ENCODE measurements at places on chromosomes 13 and 19.

DNA sequence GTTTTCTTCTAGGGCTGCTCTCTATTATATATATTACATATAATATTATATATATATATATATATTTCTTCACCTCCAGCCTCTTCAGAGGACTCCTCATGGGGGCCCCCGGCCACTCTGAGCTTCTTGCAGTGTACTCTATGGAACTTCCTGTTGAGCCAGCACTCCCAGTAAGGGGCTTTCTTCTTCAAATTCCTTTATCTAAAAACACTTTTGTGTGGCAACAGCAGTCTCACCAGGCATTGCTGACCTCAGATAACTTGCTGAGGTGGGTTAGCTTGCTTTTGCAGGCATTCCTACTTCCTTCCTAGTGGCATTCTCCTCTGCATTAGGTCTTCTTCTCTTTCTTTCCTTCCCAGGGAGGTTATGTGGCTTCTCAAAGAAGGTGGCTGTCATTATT, 381.5 kb downstream of the MYO16 start:
- no peak for DNase-seq

- no peak for DNase-seq
These were observed 10.4 kb downstream of the GPR180 start for GRCh38 chr13:94612050-94612449.

DNA sequence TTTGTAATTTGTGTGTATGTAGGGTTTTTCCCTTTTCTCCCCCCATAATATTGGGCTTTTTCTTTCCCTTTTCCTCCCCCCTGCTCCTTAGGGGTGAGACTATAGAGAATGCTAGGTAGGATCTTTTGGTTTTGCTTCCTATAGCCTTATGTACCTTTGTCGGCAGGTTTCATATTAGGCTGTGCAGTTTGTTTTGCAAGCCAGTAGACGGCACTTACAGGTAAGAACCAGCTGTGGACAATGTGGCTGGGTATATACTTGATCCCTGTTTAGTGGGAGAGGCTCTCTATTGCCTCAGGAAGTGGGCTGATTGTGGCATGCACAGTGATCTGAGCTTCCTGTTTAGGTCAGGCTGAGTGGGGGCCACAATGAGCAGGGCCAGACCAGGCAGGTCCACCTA, 359.2 kb upstream of the OBI1 start:
- DNase-seq, result no peak

- no peak for DNase-seq
These were observed 42.9 kb downstream of the LRCH1 start for GRCh38 chr13:46595885-46596275.

DNA sequence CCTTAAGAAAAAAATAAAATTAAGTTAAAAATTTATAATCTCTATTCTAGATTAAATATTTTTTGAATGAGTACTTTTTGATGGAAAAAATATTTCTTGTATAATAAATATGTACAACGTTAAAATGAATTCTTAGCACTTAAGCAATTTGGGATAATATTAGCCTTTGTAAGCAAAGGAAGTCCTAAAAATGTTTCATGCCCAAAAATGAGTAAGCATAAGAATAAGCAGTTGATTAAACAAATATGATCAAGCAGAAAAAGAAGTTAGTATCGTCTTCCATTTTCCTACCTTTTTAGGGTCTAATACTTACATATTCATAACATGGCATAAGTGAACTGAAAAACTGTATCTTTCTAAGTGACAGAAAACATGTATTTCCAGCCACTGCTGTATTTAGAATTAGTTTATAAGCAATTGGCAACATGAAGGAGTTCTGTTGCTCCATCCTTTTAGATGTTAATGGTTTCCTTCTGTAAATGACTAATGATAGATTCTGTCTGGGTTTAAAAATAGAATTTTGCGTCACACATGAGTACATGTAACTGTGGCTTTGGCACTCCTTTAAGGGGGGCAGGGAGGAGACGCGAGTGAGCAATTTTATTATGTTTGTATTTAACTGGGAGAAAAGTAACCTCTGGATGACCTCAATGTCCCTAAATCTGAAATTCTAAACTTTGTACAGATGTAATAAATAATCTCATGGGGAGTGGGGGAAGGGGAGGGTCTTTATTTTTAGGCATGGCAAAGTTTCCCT, 237.4 kb downstream of the RGCC start:
- DNase-seq, result no peak

GRCh38 chr19:3516675-3517207, 10.6 kb downstream of the FZR1 start:
- DNase-seq, result peak; percentile 16

- no peak for DNase-seq
These were observed 51.4 kb upstream of the SGCG start for GRCh38 chr13:23129331-23129730.

- no peak for DNase-seq
These were observed 31.3 kb downstream of the KCTD12 start for GRCh38 chr13:76854894-76855293.

- DNase-seq, result no peak
These were observed 409.0 kb downstream of the COG6 start for GRCh38 chr13:40064154-40065097.

GRCh38 chr19:34994286-34994642, 5.9 kb upstream of the GRAMD1A start:
- DNase-seq, result no peak

DNA sequence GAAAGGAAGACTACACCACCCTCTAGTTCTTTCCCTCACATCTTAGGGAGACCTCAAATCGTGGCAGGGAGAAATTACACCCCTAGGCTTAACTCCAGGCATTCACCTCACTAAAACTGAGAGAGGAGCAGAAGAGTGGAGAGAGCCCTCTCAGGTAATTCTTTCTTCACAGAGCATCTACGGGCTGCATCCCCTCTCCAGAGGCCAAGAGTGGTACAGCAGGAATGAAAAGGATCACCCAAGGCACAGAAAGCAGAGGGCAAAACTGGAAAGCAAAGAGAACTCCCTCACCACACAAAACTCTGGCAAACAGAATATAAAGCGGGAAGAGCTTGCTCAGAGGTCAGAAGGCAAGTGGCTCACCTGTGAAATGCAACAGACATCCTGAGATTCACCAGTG, 661.2 kb downstream of the TBC1D4 start:
- no peak for DNase-seq

DNA sequence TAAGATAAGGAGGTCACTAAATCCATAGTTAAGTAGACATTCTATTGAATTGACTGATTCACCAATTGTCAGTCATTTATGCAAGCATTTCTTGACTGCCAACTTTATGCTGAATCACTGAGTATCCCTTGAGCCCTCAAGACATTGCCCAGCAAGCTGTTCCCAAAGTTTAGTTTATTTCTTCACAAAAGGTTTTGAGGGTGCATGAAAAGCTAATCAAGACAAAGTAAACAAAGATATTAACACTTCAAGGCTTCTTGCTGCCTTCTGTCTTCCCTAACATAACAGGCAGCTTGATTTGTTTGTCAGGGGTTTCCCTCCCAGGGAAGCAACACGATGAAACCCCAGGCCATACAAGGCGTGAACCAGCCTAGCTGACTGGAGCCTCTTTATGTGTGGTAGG, 374.4 kb downstream of the SPRY2 start:
- DNase-seq, result no peak

- no peak for DNase-seq
These were observed 3.4 kb downstream of the PRR36 start for GRCh38 chr19:7870571-7871436.

DNA sequence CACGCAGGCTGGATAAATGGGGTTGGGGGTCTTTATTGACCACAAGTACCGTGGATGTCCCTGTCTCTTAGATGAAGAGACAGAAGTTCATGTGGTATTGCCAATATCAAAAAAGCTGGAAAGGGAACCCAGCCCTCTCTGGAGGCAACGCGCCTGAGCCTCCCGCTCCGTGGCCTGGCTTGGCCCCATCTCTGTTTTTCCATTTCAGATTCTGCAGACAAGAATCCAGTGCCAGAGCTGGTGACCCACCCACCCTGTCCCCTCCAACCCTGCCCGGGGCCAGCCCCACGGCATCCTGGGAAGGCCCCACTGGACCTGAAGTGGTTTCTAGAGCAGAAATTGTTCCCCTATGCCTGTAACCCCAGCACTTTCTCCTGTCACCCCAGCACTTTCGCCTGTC, 57.7 kb downstream of the PTPRS start:
- DNase-seq, result no peak

DNA sequence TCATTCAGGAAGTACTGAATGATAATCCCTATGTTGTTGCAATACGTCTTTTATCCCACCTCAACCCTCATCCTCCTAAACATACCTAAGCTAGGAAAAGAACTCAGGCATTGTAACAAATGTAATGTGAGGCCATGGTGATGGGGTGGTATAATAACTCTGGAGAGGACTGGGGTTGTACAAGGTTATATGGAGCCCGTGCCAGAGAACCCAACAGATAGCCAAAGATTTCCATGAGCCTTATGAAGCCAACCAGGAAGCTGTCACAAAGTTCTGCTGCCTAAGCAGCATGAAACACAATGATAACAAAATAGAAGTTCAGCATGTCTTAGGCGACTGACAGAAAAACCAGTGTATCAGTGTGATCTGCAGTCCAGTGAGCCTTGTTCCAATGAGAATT, 394.1 kb upstream of the NBEA start:
- DNase-seq, result no peak

- no peak for DNase-seq
These were observed 70.2 kb downstream of the COL4A2 start for GRCh38 chr13:110377178-110377825.

DNA sequence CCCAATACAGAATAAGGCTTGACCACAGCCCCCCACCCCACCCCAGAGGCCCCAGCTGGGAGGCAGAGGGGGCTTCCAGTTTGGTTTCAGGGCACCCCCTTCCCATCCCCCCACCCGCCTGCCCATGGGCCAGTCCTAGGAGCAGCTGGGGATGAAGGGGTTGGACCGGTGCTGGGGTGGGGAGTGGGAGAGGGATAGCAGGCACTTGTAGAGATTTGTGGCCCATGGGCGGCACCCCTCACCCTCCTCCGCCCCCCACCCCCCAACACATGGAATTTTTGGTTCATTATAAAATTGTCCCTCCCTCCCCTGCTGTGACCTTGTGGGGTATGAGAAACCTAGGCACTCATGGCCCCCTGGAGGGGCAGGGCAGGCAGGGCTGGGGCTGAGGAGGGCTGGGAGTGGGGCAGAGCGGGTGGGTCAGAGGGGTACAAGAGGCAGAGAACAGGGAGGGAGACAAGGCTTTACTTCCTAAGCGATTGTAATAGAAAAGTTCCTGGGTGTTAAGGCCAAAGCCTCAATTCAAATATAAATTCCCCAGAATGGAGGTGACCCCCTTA, 5.3 kb upstream of the GSK3A start:
- DNase-seq, result no peak

GRCh38 chr19:14354445-14354844, 26.8 kb upstream of the ADGRE5 start:
- no peak for DNase-seq

DNA sequence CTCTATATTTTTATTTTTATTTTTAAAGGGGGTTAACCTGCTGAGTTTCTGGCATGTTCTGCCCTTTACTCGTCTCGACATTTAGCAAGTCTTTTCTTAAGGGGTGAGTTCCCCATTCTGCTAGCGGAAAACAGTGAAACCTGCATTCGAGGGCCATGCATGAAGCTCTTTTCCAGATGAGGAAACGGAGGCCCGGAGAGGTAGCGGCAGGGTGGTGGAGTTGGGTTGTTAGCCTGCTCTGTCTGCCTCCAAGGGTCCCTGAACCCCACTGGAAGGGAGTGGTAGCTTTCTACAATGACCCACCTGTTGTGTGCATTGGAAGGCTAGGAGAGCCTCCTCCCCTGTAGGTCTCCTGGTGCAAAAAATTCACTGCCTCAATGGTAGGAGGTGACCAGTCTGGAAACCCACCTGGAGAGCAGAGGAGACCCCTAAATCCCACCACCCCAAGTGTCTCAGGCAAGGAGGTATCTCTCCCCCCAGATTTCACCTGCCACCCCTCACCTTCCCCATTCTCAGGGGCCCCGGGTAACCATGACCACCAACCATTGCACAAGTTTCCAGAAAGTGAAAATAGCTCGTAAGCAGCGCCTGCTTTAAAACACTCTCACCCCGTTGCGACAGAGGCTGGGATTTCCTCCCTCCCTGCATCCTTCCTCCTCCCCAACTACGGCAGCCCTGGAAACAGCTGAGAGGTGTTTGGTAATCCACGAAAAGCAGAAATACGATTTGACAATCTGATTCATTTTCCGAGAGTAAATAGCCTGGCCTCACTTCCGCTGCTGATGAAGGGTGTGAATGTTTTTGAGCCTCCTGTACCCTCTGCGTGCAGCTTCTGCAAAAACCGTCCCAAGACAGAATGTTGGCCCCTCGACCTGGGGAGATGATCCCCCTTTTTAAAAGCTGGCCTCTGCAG, 3.5 kb downstream of the KLF2 start:
- no peak for DNase-seq

DNA sequence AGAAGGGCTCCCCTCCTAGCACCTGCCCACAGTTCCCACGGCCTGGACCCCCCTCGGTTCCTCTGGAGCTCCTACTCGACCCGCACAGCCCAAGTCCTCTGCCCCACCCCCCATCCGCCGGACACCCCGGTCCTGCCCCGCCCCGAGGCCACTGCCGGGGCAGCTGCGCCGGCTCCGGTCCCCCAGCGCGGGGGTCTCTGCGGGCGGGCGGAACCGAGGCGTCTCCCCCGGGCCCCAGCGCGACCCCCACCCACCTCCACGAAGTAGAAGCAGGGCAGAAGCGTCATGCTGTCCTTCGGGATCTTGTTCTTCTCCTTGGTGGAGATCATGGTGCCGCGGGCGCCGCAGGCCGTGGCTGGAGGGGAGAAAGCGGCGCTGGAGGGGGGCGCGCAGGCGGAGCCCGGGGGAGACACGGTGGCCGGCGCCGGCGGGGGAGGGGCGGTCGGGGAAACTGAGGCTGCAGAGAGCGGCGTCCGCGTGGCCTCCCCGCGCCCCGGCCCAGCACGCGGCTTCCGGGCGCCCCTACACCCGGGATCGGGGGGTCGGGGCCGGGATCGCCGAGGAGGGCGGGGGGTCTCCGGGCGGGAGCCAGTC, 427 bp downstream of the PLPPR3 start:
- no peak for DNase-seq

- DNase-seq, result peak; percentile 25
These were observed at the start of gene ATP11A for GRCh38 chr13:112689303-112690245. ATP11A (plus strand) TSS chr13:112690038; CDS start chr13:112690417, 379 bp downstream.

DNA sequence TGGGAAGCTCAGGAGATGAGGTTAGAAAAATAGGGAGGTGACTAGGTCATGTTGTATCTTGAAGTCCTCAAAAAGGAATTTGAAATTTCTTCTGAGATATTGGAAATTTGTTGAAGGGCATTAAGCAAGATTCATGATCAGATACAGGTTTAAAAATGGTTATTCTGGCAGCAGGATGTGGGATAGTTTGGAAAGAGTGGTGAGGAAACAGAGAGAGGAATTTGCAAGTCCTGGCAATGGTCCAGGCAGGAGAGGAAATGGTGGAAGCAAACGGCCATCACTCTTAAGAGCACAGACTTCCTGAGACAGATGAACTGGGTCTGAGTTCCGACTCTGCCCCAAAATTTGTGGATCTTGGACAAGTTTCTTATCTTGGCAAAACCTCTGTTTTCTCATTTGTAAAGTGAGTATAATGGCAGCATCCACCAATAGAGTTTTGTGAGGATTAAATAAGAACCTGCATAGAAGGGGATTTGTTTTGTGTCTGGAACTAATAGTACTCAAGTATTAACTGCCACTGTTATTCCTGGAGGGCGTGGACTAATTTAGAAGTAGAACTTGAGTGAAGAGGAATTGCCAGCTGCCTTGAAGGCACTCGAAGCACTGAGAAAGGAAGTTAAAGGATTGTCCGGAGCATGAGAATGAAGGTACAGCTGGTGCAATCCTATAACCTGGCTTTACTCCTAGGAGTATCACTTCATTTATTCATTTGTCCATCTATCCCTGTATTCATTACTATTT, 99.6 kb downstream of the CCNA1 start:
- no peak for DNase-seq
